ENCODE measurements at places on chromosomes 12 and 14.
A peak's percentile ranks its signal among the peaks of the same experiment; 100 is the strongest.

DNA sequence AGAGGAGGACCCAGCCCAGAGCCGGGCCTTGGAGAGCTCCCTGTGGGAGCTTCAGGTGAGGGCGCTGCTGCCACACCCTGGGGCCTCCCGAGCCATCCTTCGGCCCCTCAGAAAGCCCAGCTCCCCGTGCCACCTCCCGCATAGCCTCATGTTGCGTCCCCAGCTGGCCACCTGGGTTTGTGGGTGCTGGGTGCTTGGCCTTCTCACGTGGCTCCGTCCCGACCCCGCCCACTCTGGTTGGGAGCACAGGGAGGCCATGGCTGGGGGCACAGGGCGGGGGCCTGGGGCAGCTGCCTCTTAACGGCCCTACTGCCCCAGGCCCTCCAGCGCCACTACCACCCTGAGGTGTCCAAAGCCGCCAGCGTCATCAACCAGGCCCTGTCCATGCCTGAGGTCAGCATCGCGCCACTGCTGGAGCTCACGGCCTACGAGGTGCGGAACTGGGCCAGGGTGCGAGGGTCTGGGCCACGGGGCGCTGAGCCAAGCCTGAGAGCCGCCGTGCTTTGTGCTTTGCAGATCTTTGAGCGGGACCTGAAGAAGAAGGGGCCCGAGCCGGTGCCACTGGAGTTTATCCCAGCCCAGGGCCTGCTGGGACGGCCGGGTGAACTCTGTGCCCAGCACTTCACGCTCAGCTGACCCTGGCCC is 7.6 kb downstream of the NOC4L start:
- DNase-seq, result no peak

GRCh38 chr12:78865516-78865915 is 942 bp downstream of the SYT1 start:
- no peak for DNase-seq

DNA sequence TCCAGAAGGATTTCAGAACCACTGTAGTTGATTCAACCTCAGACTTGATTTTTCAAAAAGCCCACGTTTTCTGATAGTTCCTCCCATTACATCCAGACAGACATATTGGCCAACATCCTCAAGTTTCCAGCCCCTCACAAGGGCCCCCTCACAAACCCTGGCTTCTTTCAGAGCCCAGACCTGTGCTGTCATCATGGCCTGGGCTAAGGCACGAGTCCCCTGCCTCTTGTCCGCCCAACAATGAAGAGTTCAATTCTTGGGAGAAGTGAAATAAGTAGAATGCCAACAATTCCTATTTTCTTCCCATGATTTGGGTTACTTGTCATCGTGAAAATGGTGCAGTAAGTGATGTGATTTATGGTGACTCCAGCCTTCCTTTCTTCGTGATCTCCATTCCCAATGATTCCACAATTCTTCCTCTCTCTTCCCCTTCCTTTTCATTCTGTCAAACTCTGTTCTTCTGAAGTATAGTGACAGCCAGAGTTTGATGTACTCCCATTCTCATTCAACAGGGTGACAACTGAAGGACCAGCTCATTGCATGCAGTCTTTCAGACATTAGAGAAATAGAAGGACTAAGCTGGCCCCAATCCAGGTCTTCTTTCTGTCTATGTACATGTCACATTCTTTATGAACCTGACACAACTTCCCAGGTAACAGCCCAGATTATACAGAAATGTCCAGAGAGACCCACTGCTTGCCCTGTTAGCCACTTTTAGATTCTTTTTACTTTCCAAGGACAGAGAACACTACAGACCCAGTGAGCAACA is 29.2 kb downstream of the SPTB start:
- DNase-seq, result no peak

- DNase-seq, result no peak
Measured at GRCh38 chr12:109890620-109891170, 9.4 kb upstream of the TCHP start.

DNA sequence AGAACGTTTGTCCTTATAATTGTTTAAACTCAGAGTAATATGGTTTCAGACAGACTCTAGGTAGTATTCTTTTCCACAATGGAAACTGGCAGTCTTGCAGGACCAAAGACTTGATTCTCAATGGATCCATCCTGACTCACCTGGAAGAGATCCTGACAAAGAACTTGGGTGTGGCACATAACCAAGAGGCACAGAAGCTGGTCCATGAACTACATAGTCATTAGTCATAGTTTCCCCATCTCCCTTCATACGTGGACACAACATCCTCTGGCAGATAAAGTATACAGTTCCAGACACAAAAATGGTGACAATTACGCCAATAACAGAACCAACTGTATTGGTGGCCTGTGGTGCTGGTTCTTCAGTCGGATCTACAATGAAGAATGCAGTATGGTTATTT is 55.8 kb downstream of the BCL2L14 start:
- no peak for DNase-seq

DNA sequence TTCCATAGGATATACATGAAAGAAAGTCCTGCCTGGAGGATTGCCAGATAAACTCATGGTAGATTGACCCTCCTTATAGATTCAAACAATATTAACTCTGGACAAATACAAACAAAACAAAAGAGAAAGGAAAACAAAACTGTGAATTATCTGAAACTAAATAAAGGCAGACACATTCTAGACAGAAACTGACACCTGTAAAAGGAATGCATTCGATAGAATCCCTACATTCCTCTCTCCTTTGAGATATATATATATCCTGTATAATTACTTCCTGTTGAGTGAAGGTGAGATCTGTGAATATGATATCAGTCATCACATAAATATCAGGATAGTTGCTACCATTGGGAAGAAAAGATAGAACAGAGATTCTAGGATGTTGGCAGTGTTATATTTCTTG is 948.4 kb upstream of the ATXN7L3B start:
- DNase-seq, result no peak

- no peak for DNase-seq
Measured at GRCh38 chr12:19800884-19801283, 361.6 kb downstream of the AEBP2 start.

GRCh38 chr14:48008646-48009045 is 333.2 kb upstream of the MDGA2 start:
- no peak for DNase-seq

- no peak for DNase-seq
Measured at GRCh38 chr14:40629144-40629543, 977.5 kb upstream of the LRFN5 start.

GRCh38 chr14:88196116-88196890 is 126.8 kb downstream of the KCNK10 start:
- DNase-seq, result no peak

GRCh38 chr14:71331403-71331802 is 424.1 kb downstream of the PCNX1 start:
- no peak for DNase-seq

DNA sequence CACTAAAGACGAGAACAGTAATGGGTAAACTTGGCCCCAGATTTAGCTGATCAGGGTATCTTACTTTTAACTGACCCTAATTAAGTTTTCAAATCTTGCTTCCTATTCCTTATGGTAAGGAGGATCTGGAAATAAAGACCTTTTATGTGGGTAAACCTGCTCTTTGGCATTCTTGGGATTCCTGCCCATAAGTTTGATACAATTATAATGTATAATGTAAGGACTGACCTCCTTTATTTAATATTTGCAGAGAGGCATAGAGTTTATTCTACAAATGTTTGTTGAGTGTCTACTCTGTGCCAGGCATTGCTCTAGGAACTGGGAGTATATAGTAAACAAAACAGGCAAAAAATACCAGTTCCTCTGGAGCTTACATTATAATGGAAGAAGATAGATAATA is 4.4 kb upstream of the PRDM4 start:
- DNase-seq, result no peak

GRCh38 chr14:104898195-104898558 is 26.5 kb upstream of the PLD4 start:
- no peak for DNase-seq

- no peak for DNase-seq
Measured at GRCh38 chr14:72528059-72528862, 365.6 kb downstream of the DPF3 start.

- no peak for DNase-seq
Measured at GRCh38 chr12:53484686-53485575, 14.3 kb downstream of the MAP3K12 start.

GRCh38 chr12:21456291-21456780 is 18.9 kb downstream of the PYROXD1 start:
- no peak for DNase-seq

GRCh38 chr14:59347511-59347900 is 117.7 kb downstream of the GPR135 start:
- DNase-seq, result no peak

- no peak for DNase-seq
Measured at GRCh38 chr12:20154052-20154451, 214.3 kb upstream of the PDE3A start.

GRCh38 chr12:97093187-97093683 is 186.2 kb downstream of the NEDD1 start:
- no peak for DNase-seq

DNA sequence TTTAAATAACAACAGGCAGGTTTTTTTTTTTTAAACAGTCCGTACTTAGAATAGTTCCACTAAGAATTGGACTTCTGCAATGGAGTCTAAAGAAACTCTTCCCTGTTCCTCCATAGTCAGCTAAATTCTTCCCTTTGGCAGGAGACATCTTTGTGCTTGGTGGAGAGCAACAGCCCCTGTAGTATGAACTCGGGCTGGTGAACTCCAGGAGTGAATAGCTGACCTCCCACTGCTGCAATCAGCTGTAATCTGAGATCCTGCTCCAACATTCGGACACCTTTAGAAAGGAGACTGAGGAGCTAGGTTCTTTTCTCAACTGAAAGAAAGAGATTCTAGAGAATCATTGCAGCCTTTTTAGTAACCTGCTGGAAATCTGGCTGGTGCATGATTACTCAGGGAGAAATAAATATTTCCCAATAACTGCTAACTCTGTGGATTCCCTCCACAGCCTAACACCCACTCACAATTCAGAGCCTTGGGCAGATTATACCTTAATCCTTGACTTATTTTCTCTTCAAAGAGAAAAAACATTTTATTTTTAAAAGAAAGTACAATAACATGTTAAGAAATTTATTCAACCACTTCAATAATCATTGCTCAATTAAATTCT is 25.6 kb upstream of the DBX2 start:
- no peak for DNase-seq

DNA sequence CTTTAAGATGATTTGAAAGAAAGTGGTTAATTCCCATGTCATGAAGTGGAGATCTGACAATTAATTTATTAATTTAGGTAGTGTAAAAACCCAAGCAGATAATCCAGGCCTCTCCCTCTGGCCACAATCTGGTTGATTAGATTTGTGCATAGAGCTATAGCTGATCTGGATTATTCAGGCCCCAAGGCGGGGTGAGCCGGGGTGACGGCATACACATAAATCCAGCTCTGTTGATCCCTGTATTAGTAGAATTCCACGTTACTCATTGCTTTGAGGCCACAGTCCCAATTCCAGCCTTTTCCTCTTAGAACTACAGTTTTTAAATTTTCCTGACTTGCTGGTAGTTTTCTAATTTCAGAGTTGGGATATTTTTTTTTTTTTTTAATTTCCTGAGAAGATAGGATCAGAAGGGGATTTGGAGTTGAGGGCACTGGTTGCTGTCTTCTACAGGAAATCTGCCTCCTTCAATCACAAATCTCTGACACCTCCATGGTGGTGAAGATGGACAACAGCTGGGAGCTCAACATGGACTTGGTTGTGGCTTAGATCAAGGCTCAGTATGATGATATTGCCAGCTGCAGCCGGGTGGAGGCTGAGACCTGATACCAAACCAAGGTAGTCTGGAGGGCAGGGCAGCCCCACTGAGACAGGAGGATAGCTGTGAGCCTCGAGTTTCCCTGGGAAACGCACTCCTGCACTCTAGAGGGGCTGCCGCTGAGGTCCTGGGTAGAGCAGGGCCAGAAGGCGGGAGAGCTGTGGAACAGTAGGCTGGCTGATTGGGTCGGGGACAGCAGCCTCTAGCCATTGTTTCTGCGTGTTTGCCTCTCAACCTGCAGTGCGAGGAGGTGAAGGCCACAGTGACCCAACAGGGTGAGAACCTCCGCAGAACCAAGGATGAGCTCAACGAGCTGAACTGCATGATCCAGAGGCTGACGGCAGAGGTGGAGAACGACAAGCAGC is 19.4 kb downstream of the KRT85 start:
- peak; percentile 46 for DNase-seq

- DNase-seq, result no peak
Measured at GRCh38 chr12:44777044-44777443, 99.1 kb downstream of the NELL2 start.

GRCh38 chr12:100267603-100268281 is 765 bp downstream of the SCYL2 start:
- DNase-seq, result no peak

GRCh38 chr12:452667-453210 is 7.0 kb upstream of the B4GALNT3 start:
- DNase-seq, result no peak

GRCh38 chr14:77612011-77612620 is 4.3 kb downstream of the SPTLC2 start:
- DNase-seq, result no peak

DNA sequence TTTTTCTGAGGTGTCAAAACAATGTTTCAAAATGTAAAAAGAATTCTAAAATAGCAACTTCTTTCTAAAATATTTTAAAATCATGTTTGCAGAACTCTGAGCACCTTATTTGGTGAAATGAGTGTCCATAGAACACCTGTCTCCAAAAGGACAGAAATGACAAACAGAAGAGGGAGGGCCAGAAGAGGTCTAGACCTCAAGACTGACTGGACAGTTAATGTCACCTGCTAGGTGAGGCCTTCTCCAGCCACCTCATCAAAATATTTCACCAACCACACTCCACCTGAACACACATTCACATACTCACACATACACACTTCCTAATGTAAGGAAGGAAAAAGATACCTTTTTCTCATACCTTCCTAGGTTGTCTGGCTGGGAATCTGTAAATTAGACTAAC is 147.8 kb upstream of the PLEKHA5 start:
- DNase-seq, result no peak

GRCh38 chr14:41899416-41899815 is 292.7 kb downstream of the LRFN5 start:
- no peak for DNase-seq

DNA sequence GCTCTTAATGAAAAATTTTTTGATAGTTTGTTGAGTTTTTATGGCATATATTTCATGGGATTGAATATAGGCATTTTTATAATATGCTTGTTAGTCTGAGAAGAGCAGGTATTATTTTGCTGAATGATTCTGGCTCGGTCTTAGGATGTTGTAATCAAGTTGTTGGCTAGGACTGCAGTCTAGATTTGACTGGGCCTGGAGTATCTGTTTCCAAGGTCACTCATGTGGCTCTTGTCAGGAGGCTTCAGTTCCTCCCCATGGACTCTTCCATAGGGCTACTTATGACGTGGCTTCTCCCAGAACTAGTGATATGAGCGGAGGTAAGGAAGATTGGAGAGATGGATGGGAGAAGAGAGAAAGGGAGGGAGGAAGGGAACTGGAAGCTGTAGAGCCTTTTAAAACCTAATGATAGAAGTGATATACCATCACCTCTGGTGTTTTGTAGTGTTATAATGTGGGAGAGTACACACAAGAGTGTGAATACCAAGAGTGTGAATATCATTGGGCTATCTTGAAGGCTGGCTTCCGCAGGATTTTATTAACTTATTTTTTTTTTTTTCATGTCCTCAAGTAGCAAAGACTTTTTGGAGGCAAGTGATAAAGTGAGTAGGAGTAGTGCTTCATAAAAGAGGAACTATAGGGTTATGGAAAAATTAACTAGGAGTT is 4.4 kb downstream of the MNAT1 start:
- no peak for DNase-seq

- no peak for DNase-seq
Measured at GRCh38 chr14:96929950-96930349, 132.8 kb downstream of the VRK1 start.

- DNase-seq, result no peak
Measured at GRCh38 chr12:114662512-114663177, 21.3 kb downstream of the TBX3 start.

All from cardiac septum (tissue), 1 donor.